ENCODE measurements at places on chromosomes 11 and 22. TPM values are rescaled to one million over a fixed set of nuclear protein-coding genes. Genes with fewer than 3 reads are reported as not detected.
A peak's percentile ranks its signal among the peaks of the same experiment; 100 is the strongest.

DNA sequence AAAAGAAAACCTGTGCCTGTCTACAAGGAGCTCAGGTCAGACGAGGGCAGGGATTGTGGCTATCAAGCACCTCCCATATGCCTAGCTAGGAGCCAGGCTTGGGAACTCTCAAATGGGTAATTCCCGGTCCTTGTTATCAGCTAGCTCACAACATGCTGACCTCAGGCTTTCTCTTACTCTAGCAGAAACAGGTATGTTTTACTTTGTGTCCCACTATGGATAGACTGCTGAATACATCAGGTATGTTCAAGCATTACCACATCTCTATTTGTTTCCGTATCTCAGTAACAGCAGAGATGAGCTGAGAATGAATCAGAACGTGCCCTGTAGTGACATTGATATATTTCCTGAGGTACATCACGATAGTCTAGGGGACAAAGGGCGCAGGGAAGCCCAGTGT is 29.4 kb downstream of the SHISA8 start:
- no peak for DNase-seq
- H3K4me3 ChIP-seq, result no peak overlapping the region
- H3K27ac ChIP-seq, result peak overlapping the region; percentile 71

- DNase-seq, result peak; percentile 68
- peaks cover 8% of the 10 kb centered on the region for H3K4me1 ChIP-seq
- H3K36me3 ChIP-seq, result no peaks in the 10 kb centered on the region
- H3K4me3 ChIP-seq, result no peak within 1 kb of the TSS
- H3K27me3 ChIP-seq, result no peaks in the 10 kb centered on the region
- no peak within 1 kb of the TSS for H3K27ac ChIP-seq
These were observed at the start of gene OR51A7 for GRCh38 chr11:4903484-4903883. TSS of gene OR51A7 (plus strand) at chr11:4903783. CDS start at chr11:4907370, 3,587 bp downstream.

DNA sequence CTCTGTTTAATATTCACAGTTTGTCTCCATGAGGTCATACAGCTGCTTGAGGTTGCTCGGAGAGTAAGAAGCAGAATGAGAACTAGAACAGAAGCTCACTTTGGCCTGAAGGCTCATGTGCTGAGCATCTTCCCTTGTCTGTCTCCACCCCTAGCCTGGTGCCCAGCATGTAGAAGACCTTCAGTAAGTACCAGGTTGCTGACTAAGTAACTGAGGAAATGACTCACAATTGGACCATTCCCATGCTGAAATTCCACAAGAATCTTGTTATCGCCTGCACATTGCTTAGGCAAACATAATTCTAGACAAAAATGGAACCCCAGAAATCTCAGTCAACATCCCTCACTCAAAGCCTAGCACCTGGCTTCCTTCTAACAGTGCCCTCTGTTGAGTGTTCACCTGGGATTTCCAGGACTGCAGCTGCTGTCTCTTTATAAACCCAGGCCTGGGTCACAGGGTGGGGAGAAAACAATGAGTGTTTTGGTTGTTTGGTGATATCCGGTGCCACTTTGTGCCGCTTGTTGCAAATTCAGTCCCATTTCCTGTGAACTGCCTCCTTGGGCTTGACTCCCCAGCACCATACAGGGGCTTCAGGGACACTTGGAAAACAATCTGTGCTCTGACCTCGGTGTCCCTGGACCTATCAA is 406.8 kb downstream of the ETS1 start:
- no peak for DNase-seq
- no peak overlapping the region for H3K4me3 ChIP-seq
- H3K27ac ChIP-seq, result no peak overlapping the region
- H3K27me3 ChIP-seq, result no peaks in the 10 kb centered on the region
- H3K36me3 ChIP-seq, result no peaks in the 10 kb centered on the region
- H3K4me1 ChIP-seq, result no peaks in the 10 kb centered on the region

DNA sequence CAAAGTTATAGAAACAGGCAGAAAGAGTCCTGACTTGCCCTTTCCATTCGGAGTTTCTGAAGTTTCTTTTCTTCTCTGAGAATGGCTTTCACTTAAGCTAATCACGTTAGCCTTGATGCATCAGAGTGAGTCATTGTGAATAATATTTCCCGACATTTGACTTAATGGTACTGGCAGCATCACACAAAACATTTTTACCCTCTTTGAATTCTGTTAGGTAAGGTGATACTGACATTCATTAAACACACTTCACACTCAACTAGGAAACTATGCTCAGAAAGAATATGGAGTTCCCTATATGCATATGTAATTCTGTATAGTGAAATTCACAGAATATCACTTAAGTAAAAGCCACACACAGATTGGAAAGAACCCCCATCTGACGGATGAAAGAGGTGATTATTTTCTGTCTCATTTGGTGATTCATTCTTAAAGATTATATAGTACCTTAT is 120.8 kb upstream of the ARHGAP20 start:
- H3K27ac ChIP-seq, result no peak overlapping the region
- H3K36me3 ChIP-seq, result no peaks in the 10 kb centered on the region
- no peak for DNase-seq
- no peaks in the 10 kb centered on the region for H3K27me3 ChIP-seq
- H3K4me1 ChIP-seq, result peaks cover 4% of the 10 kb centered on the region

DNA sequence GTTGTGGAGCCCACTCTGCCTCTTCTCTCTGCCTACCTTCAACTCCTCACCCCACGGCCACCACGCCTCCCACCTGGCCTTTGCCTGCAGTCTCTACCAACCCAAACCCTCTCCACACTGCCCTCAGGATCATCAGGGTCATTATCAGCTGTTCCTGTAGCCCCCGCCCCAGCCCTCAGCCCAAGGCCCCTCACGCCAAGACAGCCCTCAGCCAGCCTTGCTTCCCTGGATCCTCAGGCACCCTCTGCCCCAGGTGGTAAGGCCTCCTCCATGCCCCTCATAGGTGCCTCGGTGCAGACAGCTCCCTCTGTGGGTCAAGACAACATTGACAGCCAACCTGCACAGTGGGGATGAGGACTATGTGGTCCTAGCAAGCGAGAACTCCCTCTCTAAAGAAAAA is 1.7 kb downstream of the SBF1 start:
- H3K27ac ChIP-seq, result peak overlapping the region; percentile 99
- H3K4me3 ChIP-seq, result peak overlapping the region; percentile 76
- peaks cover 65% of the 10 kb centered on the region for H3K4me1 ChIP-seq
- DNase-seq, result peak; percentile 88
- H3K36me3 ChIP-seq, result 0 out of 2 replicates have a peak, but pooled peaks cover 2% of the 10 kb centered on the region

GRCh38 chr11:34339149-34340064 is 18.4 kb downstream of the ABTB2 start:
- no peak for DNase-seq
- no peak overlapping the region for H3K4me3 ChIP-seq
- no peak overlapping the region for H3K27ac ChIP-seq
- no peaks in the 10 kb centered on the region for H3K36me3 ChIP-seq

GRCh38 chr11:77211594-77212251 is 83.7 kb downstream of the MYO7A start:
- no peak overlapping the region for H3K4me3 ChIP-seq
- DNase-seq, result no peak
- H3K36me3 ChIP-seq, result no peaks in the 10 kb centered on the region

DNA sequence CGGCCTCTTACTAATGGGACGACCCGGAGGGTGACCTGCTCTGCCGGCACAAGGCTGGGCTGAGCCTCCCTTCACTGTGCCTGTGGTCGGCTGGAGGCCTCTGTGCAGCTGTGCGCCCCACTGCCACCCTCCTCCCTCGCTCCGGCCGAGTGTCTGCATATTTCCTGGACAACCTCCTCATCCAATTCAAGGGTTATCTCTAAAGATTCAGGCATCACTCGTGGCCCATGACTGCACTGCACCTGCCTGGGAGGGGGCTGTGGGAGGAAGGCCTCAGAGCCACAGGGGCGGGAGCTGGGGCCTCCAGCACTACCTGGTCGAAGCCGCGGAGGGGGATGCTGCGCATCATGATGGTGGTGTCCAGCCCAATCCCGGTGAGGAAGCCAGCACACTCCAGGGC is 43.1 kb upstream of the GNB1L start:
- H3K4me3 ChIP-seq, result no peak overlapping the region
- no peak overlapping the region for H3K27ac ChIP-seq
- peaks cover 16% of the 10 kb centered on the region for H3K4me1 ChIP-seq
- DNase-seq, result no peak

DNA sequence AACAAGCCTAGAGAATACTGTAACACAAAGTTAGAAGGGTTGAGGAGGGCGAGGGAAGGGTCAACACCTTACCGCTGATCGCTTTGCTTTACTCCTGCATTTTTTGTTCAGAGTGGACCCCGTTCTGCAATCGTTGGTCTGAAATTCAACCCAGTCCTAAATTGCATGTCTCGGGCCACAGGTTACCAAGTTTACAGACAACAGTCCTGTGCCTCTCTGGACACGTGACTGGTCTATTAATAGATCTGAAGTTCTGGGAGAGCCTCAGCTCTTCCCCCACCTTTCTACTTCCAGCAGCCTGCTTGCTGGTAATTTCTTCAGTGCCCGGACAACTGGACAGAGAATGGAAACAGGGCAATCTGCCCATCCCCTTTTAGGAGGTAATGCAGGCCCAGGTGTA is 74.2 kb downstream of the STIM1 start:
- H3K27ac ChIP-seq, result no peak overlapping the region
- no peak overlapping the region for H3K4me3 ChIP-seq
- no peaks in the 10 kb centered on the region for H3K27me3 ChIP-seq
- no peaks in the 10 kb centered on the region for H3K36me3 ChIP-seq
- H3K4me1 ChIP-seq, result no peaks in the 10 kb centered on the region
- peak; percentile 24 for DNase-seq

- DNase-seq, result no peak
- H3K36me3 ChIP-seq, result peaks cover 7% of the 10 kb centered on the region
- no peaks in the 10 kb centered on the region for H3K4me1 ChIP-seq
- H3K4me3 ChIP-seq, result no peak overlapping the region
These were observed 9.8 kb downstream of the MCAT start for GRCh38 chr22:43133401-43133800.

DNA sequence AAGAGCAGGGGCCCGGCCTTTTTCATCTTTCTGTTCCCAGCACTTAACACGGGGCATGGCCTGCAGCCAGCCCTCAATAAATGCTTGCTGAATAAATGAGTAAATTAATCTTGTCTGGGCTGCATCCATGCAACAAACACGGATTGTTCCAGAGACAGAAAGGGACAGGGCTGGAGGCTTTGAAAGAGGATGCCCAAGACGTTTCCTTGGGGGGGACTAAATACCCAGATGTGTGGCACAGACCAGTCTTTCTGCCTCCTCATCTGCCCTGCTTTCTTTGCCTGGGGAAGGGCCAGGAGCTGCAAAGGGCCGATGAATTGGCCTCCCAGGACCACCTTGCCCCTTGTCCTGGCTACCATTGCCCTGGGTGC is 40.4 kb downstream of the SHISAL1 start:
- no peaks in the 10 kb centered on the region for H3K36me3 ChIP-seq
- DNase-seq, result no peak
- H3K4me3 ChIP-seq, result no peak overlapping the region
- no peak overlapping the region for H3K27ac ChIP-seq
- no peaks in the 10 kb centered on the region for H3K27me3 ChIP-seq

GRCh38 chr11:117415358-117415896 is 87.8 kb downstream of the CEP164 start:
- no peak overlapping the region for H3K27ac ChIP-seq
- no peak for DNase-seq
- no peaks in the 10 kb centered on the region for H3K36me3 ChIP-seq

TSGA10IP gene
- not detected for total RNA-seq

KCNJ1 gene
- total RNA-seq, result not detected

RAG2 gene
- not detected for total RNA-seq

SLC35E4 gene
- 0.97 TPM for total RNA-seq

OR10A2 gene
- total RNA-seq, result not detected

AIFM3 gene
- total RNA-seq, result not detected

NFRKB gene
- 9.4 TPM for total RNA-seq
